ENCODE measurements at places on chromosomes 1 and 21.

GRCh38 chr1:148308832-148309458 lies 156.9 kb upstream of the NBPF11 start:
- no peak for DNase-seq

DNA sequence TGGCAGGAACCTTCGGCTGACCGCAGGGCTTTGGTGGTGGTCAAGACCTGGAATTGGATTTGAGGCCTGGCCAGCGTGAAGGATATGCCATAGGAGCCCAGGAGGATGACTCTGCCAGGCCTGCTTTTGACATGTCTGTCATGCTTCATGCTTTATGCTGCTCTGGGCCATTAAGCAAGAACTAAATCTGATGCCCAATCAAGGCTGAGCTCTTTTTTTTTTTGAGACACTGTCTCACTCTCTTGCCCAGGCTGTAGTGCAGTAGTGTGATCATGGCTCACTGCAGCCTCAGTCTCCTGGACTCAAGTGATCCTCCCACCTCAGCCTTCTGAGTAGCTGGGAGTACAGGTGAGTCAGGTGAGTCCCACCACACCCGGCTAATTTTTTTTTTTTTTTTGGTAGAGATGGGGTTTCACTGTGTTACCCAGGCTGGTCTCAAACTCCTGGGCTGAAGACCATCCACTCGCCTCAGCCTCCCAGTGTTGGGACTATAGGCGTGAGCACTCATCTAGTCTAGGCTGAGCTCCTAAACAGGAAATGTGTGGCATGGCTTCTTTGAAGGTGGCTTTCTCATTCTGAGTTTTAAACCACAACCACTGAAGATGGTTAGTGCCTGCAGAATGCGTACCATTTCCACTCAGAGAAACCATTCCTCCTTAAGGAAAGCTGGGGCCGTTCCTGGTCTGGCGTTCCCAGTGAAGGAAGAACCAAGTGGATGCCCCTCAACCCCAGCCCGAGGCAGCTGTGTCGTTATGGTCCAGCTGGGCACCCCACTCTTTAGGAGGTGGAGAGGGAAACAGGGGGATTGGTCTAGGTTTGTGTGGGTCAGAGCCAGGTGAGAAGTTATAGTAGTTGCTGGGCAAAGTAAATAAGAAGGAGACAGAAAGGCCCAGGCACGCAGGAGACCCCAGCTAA lies 34.2 kb upstream of the ATP5PO start:
- DNase-seq = no peak

- DNase-seq = no peak
Measured at GRCh38 chr21:35457097-35457804, 408.1 kb upstream of the RUNX1 start.

DNA sequence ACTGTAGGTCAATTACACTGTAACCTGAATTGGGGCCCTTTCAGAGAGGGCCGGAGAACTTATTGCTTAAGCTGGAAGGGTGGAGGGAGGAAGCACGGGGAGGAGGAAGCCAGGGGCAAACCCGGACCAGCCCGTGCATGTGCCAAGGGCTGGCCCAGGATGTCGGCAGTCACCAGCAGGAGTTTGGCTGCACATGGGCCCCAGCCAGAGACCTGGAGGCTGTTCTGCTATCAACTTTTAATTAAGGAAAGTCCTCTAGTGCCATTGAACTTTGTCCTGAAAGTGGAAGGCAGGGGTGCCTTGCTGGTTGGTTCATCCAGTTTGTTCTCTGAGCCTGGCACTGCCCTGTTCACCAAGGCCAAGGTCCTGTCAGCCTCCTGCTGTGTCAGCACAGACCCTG lies 200.8 kb upstream of the VAMP3 start:
- no peak for DNase-seq

DNA sequence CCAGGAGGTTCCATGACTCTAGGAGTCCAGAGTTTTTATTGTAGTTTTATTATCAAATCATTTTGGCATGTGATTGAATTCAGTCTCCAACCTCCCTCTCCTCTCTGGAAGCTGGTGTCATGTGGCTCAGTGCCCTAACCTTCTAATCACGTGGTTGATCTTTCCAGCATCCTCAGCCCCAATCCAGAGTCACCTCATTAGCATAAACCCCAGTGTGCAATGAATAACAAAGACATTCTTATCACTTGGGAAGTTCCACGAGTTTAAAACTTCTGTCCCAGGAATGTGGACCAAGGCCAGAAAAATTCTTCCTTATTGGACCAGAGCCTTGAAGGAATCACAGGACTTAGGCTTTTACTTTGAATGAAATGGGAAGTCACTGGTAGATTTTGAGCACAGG lies 52.2 kb downstream of the KIRREL1 start:
- no peak for DNase-seq

- no peak for DNase-seq
Measured at GRCh38 chr1:84701376-84701775, 11.1 kb upstream of the SSX2IP start.
